ENCODE measurements at places on chromosomes 1 and 21.

DNA sequence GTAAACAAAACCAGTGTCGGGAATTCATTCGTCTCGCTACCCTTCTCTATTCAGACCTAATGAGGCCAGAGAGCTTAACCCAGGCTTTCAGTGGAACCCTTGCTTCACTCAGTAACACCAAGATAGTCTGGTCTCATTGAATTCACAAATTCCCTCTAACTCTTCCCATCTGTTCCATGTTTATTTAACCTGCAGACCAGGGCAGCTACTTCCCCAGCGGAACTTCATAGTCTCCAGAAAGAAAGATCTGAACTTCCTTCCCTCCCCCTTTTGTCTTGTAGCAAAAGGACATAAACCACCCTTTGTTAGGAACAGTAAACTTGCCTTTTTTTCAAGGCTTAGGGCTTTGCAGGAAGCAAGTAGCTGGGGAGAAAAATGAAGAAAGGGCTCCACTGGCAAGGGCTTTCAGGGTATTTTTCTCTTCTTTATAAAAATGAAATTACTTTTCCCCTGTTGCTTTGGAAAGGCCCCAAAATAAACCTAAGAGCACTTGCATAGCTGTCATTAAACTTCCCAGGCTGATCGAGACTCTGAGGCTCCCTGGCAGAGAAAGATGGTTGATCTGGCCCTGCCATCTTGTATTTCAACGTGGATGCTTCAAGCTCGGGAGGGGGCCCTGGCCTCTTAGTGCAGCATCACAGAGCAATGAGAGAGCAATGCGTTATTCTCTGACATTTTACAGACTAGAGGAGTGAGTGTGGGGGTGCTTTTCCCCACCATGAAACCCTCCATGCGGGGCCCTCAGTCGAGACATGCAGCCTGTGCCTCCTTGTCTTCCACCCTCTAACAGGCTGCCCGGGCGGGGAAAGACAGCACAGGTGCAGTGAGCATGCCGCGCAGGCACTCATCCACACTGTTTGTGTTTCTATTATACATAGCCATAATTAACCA, 30.0 kb downstream of the MIS18A start:
- DNase-seq = no peak

DNA sequence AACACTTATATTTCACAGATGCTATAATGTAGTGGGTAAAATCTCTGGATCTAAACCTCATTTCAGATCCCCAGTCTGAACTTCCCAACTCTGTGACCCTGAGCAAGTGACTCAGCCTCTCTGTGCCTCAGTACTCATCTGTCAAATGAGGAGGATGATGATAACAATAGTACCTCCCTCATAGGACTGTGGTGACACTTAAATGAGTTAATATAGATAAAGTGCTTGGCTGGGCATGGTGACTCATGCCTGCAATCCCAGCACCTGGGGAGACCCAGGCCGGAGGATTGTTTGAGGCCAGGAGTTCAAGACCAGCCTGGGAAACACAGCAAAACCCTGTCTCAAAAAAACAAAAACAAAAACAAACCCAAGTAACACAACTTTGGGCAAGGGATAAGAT, 4.7 kb upstream of the ECE1 start:
- DNase-seq = no peak

GRCh38 chr21:34110594-34111202, 37.3 kb downstream of the MRPS6 start:
- DNase-seq = no peak

GRCh38 chr1:193806079-193807048, 620.0 kb upstream of the B3GALT2 start:
- no peak for DNase-seq

DNA sequence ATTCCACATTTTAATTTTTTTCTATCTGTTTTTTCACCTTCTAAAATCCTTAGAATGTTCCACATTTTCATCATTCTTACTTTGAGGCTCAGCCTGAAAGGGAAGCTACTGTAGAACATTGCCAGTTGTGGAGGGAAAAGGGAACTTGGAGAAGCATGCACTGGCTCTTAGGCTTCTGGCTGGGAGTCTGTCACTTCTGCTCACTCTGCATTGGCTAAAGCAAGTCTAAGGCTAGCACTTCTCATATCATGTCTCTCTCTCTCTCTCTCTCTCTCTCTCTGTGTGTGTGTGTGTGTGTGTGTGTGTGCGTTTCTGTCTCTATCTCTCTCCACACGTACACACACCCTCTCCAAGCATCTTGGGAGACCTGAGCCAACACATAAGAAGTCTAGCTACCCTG, 49.6 kb upstream of the ADAR start:
- no peak for DNase-seq

GRCh38 chr1:232925421-232926220, 24.8 kb upstream of the NTPCR start:
- DNase-seq = no peak

DNA sequence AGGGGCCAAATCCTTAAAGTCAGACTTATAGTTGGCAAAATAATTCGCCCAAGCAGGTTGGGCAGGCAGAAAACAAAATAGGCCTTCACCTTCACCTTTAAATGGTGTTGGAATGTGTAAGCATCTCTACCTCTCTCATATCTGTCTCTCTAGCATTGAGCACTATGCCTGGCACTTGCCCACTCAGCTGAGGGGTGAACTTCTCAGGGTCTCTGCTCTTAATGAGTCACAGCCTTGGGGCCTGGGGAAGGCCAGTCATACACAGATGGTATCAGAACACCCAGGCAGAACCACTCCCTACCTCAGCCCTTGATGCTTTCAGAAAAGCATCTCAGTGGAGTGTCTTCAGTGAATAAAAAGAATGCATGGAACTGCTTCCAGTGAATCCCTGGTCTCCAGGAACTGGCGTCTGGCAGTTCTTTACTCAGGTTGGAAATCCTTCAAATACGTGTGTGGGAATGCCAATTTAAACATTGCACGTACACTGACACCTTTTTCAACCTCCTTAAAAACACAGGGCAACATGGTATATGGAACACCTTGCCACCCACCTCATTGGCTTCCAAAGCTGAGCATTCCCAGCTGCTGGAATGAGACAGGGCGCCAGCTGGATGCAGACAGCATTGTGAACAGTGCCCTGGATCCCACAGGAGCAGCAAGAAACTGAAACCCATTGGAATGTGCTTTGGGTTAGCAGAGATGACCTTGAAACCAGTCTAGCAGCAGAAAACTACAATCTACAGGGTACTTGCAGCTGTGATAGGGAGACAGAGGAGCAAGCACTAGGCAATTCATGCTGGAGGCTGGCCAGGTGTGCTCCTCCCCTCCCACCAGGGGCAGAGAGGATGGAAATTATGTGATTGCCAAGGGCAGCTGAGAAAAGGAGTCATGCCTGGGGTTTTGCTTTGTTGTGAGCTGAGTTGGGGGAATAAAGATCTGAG, 30.0 kb downstream of the ZNF697 start:
- DNase-seq = no peak

DNA sequence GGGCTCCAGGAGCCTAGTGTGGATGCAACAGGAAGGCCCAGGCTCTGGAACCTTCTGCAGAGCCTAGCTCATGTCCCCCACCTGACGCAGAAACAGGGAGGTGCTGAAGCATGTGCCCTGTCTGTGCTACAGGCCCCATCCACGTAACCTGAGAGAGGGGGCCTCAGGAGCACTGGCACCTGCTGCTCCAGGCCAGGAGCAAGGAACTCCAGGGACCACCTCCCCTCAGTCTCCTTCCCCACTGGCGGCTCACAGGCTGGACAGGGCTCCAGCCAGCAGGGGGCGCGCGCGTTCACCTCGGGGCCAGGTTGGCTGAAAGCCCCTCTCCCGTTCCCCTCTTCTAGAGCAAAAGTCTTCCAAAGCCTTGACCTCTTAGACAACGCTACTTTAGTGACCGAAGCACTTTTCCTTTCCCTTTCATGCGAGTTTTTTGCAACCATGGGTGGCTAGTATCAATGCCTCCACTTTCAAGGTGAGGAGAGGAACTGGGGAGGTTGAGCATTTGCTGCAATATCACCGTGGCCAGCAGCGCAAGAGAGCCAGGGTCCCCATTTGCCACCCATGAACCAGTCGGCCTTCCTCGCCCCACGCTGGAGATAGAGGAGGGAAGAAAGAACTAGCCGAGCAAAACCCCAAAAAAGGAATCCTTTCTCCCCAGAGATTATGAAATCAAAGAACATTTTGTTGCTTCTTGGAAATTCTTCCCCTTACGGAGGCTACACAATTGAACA, 52.4 kb upstream of the GPR157 start:
- DNase-seq = peak; percentile 46

GRCh38 chr1:36781098-36781497, 253.2 kb downstream of the GRIK3 start:
- DNase-seq = no peak

GRCh38 chr1:117467336-117467735, 100.1 kb downstream of the MAN1A2 start:
- no peak for DNase-seq

- no peak for DNase-seq
These were observed 166.2 kb downstream of the CLIC6 start for GRCh38 chr21:34834852-34835501.

GRCh38 chr1:38500352-38500751, 359.2 kb downstream of the RRAGC start:
- no peak for DNase-seq

- DNase-seq = no peak
These were observed 582.8 kb downstream of the PTBP2 start for GRCh38 chr1:97304366-97304765.

DNA sequence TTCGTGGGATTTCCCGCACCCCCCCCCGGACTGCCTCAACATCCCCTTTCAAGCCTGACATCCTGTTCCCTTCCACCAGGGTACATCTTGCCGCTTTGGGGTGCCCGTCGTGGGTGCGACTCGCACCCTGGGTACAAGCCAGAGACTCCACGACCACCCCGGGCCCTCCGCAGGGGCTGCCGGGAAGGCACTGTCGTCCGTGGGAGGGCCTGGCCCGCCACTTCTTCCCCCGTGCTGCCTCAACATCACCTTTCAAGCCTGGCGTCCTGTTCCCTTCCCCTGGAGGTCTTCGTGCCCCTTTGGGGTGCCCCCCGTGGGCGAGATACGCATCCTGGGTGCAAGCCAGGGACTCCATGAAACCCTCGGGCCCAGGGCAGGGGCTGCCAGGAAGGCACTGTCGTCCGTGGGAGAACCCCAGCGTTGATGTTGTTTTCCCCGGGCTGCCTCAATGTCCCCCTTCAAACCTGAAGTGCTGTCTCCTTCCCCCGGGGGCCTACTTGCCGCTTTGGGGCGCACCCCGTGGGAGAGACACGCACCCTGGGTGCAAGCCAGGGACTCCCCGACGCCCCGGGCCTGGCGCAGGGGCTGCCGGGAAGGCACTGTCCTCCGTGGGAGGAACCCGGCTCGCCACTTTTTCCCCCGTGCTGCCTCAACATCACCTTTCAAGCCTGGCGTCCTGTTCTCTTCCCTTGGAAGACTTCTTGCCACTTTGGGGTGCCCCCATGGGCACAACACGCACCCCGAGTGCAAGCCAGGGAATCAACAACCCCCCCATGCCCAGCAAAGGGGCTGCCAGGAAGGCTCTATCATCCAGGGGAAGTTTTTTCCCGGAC, 138.6 kb downstream of the LIPI start:
- DNase-seq = no peak

- no peak for DNase-seq
These were observed 109.9 kb downstream of the CASZ1 start for GRCh38 chr1:10686404-10687040.

DNA sequence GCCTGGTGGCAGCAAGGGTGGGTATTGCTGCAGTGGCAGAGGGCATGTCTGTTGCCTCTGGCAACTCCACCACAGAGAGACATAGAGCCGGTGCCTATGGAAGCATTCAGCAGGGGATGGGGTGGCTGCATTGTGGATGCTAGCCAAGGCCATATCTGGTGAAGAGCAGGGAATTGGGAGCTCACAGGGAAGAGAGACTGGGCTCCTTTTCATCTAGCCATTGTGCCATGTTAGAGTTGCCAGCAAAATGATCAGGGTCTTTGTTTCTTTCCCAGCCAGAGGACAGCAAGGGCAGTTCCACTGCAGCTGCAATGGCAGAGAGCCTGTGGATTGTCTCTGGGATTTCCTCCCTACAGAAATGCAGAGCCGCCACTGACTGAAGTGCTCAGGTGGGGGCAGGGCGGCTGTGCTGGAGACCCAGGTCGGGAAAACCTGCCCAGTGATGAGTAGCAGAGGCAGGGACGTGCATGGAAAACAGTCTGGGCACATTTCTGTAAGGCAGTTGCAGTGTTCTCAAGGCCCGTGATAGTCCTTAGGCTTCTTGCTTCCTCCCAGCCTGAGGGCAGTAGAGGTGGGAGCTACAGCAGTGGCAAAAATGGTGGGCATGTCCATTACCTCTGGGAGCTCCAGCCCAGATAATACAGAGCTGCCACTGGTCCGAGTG, 40.2 kb upstream of the CYP4X1 start:
- no peak for DNase-seq

DNA sequence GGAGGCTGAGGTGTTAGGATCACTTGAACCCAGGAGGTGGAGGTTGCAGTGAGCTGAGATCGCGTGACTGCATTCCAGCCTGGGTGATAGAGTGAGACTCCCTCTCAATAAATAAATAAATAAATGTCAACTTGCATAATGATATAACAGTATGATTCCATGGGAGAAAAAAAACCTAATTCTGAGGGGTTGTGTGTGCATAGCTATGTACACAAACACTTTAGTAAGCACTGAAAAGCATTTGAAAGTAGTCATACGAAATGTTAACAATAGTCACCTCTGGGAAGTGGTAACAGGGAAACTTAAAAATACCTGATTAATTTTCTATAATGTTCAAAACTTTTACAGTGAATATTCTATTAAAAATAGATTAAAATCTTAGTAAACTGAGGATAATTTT, 43.2 kb downstream of the ANKRD13C start:
- DNase-seq = no peak

GRCh38 chr1:50659107-50659662, 235.9 kb upstream of the DMRTA2 start:
- DNase-seq = no peak

- no peak for DNase-seq
These were observed 26.6 kb downstream of the SDE2 start for GRCh38 chr1:225972344-225973152.

GRCh38 chr1:162003061-162003829, 20.4 kb downstream of the OLFML2B start:
- no peak for DNase-seq

DNA sequence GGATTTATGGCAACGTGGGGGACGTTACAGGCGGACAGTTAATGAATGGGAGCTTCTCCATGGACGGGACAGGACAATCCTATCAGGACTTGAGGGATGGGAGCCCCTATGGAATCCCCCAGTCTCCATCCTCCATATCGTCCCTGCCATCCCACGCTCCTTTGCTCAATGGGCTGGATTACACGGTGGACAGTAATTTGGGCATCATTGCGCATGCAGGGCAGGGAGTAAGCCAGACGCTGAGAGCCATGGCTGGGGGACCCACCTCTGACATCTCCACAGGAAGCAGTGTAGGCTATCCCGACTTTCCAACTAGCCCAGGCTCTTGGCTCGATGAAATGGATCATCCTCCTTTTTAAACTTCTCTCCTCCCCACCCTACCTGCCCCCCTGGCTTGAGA, 44.2 kb downstream of the LHX4 start:
- DNase-seq = no peak

- no peak for DNase-seq
These were observed 631.8 kb downstream of the AJAP1 start for GRCh38 chr1:5286244-5286643.

DNA sequence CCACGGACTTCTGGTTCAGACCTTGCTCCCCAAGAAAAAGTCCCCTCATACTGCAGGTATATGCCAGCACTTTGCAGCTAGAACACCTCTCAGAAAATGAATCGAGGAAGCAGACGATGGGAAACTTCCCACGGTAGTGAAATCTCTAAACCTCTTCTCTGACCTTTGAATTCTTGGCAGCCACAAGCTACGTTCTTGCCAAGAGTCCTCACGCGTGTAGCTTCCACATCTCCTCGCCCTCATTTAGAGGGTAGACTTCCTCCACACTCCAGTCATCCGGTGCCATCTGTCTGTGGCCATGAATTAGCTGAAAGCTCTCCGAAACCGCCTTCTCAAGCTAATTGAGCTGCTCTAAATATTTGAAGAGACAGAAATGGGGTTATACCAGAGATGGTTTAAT, 127.8 kb downstream of the RGS7 start:
- DNase-seq = no peak
